ENCODE measurements at places on chromosomes 3 and 15. TPM values are rescaled to one million over a fixed set of nuclear protein-coding genes. Genes with fewer than 3 reads are reported as not detected.

Gene CKMT1A
- total RNA-seq: 5.9 TPM

Gene COL6A5
- total RNA-seq: not detected

GRCh38 chr3:139491027-139491700 lies 14.8 kb upstream of the RBP2 start:
- no peaks in the 10 kb centered on the region for H3K27me3 ChIP-seq
- no peak for DNase-seq
- no peaks in the 10 kb centered on the region for H3K36me3 ChIP-seq

DNA sequence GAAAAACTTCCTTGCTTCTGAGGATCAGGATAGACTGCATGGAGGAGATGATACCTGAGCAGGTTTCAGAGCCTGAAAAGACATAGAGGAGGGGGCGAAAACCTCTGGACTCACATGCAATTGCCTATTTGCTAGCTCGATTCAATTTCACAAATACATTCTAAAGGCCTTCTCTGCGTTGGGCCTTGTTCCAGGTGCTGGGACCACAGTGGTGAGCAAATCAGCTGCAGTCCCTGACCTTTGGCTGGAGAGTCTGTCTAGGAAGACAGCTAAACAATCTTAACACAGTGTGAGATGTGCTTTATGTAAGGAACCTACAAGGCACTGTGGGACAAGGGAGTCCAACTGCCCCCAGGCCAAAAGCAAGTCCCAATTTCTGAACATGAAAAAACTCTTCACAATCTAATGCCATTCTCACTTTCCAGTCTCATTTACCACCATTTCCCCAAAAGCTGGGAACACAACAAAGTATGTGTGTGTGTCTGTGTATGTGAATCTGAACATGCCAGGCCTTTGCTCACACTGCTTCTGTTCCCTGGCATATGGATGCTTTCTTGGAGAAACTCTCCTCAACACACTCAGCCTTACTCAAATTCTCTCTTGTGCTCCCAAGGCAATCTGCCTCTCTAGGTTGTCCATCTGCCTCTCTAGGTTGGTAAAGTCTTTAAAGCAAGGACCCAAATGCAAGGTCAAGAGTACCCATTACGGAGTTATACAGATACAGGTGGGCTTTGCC lies 2.1 kb upstream of the PCCB start:
- H3K4me3 ChIP-seq: no peak overlapping the region
- DNase-seq: no peak
- H3K27me3 ChIP-seq: no peaks in the 10 kb centered on the region
- no peaks in the 10 kb centered on the region for H3K36me3 ChIP-seq

Gene LMLN
- total RNA-seq: 7.7 TPM

Gene PPARG
- 0.32 TPM for total RNA-seq

DNA sequence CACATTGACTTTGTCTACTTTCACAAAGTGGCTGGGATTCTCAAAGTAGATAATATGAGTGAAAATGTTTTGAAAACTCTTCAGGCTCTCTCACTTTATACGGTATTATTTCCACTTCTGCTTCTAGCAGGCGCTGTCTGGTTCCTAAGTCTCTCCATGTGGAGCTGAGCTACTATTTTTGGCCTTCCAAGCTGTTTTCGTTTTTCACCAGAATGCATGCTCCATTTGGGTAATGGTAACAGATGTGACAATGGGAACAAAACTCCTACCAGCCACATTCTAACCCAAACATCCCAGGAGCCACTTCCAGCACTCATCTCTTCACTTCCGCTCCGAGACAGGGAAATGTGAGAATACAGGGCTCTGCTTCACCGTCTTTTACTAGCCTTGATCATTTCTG lies 586.7 kb downstream of the NTRK3 start:
- H3K4me1 ChIP-seq: no peaks in the 10 kb centered on the region
- H3K27ac ChIP-seq: no peak overlapping the region
- no peak for DNase-seq

DNA sequence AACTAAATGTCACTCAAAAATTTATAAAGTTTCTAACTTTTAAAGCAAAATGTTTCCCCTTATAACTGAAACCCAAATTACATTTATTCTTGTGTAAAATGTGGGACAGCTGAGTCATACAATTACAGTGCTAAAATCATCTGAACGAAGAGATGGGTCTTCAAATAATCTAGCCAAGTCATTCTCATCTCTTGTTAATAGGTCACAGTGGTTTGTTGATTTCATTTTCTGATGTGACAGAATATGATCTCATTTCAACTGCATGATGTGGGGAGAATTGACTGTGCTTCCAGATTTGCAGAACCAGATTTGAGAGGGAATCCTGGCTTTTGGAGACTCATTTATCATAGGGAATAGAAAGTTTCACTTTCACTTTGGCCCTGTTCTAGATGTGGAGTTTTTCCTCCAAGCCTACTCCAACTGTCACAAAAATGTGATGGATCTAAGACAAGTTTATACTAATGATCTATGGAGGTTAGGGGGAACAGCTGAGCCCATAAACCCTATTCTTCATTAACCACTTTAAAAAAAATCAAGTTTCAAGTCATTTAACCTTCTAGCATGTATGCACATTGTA lies 685.0 kb downstream of the PDCD6IP start:
- H3K27ac ChIP-seq: no peak overlapping the region
- no peak for DNase-seq
- no peak overlapping the region for H3K4me3 ChIP-seq
- no peaks in the 10 kb centered on the region for H3K4me1 ChIP-seq
- no peaks in the 10 kb centered on the region for H3K27me3 ChIP-seq

Gene FAM81A
- 1.8 TPM for total RNA-seq

DNA sequence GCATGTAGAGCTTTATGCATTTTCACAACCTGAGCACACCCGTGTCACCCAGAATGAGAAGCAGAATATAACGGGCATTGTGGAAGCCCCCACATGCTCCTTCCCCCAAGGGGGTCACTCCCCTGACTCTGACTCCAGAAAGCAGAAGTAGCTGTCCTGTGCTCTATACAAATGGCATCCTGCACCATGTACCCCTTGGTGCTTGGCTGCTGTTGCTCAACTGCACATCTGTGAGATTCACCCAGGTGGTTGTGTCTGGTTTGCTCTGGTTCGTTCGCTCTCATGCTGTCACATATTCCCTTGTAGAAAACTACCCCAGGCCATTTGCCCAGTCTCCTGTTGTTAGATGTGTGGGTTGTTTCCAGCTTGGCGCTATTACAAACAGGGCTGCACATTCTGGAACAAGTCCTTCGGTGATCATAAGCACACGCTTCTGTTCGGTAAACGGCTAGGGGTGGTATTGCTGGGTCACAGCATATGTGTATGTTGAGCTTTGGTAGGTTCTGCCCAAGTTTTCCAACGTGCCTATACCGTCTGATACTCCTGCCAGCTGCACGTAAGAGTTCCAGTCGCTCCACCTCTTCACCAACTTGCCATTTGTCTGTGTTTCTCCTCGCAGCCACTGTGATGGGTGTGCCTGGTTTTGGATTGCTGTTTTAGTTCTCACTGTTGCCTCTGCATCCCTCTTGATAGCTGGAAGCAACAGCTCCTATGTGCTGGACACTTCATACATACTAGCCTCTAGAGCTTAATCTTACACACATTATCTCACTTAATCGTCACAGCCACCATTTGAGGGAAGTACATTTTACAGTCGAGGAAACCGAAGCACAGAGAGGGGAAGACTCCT lies 65.4 kb upstream of the SLC6A6 start:
- no peak overlapping the region for H3K27ac ChIP-seq
- DNase-seq: no peak
- H3K36me3 ChIP-seq: no peaks in the 10 kb centered on the region
- no peaks in the 10 kb centered on the region for H3K4me1 ChIP-seq
- H3K4me3 ChIP-seq: no peak overlapping the region
- no peaks in the 10 kb centered on the region for H3K27me3 ChIP-seq

- H3K27me3 ChIP-seq: no peaks in the 10 kb centered on the region
- no peaks in the 10 kb centered on the region for H3K4me1 ChIP-seq
- no peak overlapping the region for H3K4me3 ChIP-seq
Measured at GRCh38 chr15:50828610-50829206, 63.2 kb upstream of the SPPL2A start.

- H3K36me3 ChIP-seq: no peaks in the 10 kb centered on the region
- H3K27ac ChIP-seq: no peak overlapping the region
- H3K4me3 ChIP-seq: no peak overlapping the region
- peaks cover 5% of the 10 kb centered on the region for H3K4me1 ChIP-seq
- no peak for DNase-seq
- no peaks in the 10 kb centered on the region for H3K27me3 ChIP-seq
Measured at GRCh38 chr3:126913524-126913923, 69.4 kb upstream of the PLXNA1 start.

Gene LDHAL6B
- total RNA-seq: not detected

GRCh38 chr15:52819253-52819652 lies 29.1 kb upstream of the ONECUT1 start:
- no peaks in the 10 kb centered on the region for H3K4me1 ChIP-seq
- no peaks in the 10 kb centered on the region for H3K27me3 ChIP-seq
- DNase-seq: no peak

DNA sequence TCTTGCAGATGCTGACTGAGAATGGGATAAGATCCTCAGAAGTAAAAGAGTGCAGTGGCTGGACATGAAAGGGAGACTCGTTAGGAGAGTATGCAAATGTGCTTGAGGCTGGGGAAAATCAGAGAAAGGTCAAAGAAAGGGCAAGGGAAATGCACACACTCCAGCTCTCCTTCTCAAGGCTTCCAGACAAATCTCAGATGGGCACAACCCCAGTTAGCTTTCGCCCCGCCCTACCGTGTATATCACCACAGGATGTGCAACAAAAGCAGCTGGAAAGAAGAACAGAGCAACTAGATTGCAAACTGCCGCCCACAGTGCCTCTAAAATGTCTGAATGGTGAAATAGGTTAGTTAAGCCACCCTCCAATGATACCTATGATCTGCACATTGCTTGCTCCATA lies 63.9 kb downstream of the CERS3 start:
- no peaks in the 10 kb centered on the region for H3K36me3 ChIP-seq
- H3K4me1 ChIP-seq: no peaks in the 10 kb centered on the region

Gene MAP2K1
- total RNA-seq: 70.7 TPM

DNA sequence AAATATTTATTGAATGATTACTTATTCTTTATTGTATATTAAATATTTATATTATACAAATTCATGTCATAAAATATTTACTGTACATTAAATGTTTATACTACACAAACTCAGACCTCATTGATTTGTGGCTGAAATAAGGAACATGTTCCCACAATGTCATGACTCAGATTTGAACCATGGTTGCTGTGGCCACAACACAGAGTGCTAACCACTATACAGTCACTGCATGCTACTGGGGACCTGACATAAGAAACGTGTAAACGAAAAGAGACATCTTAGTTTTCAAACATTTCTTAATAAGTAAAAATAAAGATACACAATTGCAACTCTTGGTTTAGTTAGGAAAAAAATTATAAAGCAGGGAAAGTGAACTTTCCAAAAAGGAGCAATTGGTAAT lies 99.1 kb upstream of the AGTR1 start:
- H3K27ac ChIP-seq: no peak overlapping the region
- H3K36me3 ChIP-seq: no peaks in the 10 kb centered on the region
- no peaks in the 10 kb centered on the region for H3K4me1 ChIP-seq

DNA sequence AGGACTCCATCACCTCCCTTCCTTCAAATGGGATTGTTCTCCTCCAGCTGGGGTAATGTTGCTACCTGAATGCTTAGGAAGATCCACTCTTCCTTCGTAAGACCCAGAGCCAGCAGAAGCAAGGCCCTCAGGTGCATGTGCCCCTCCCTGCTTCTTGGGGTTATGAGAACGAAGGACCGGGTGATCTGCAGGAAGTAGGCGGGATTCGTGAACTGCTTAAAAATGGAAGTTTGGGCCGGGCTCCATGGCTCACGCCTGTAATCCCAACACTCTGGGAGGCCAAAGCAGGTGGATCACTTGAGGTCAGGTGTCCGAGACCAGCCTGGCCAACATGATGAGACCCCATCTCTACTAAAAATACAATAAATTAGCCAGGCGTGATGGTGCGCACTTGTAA lies 8.0 kb downstream of the TLR9 start:
- no peak overlapping the region for H3K27ac ChIP-seq
- H3K27me3 ChIP-seq: no peaks in the 10 kb centered on the region
- H3K36me3 ChIP-seq: peaks cover 29% of the 10 kb centered on the region
- peaks cover 5% of the 10 kb centered on the region for H3K4me1 ChIP-seq
- DNase-seq: no peak

GRCh38 chr3:47613722-47614121 lies 35.1 kb upstream of the CSPG5 start:
- H3K27ac ChIP-seq: peak overlapping the region; percentile 74
- no peak overlapping the region for H3K4me3 ChIP-seq
- H3K27me3 ChIP-seq: no peaks in the 10 kb centered on the region
- peaks cover 26% of the 10 kb centered on the region for H3K36me3 ChIP-seq
- peaks cover 14% of the 10 kb centered on the region for H3K4me1 ChIP-seq

Gene SPTSSB
- total RNA-seq: 0.32 TPM

- H3K27me3 ChIP-seq: no peaks in the 10 kb centered on the region
- H3K4me3 ChIP-seq: no peak overlapping the region
- no peaks in the 10 kb centered on the region for H3K36me3 ChIP-seq
- no peaks in the 10 kb centered on the region for H3K4me1 ChIP-seq
- no peak for DNase-seq
- H3K27ac ChIP-seq: no peak overlapping the region
Measured at GRCh38 chr3:34323517-34323916, 525.1 kb downstream of the PDCD6IP start.

DNA sequence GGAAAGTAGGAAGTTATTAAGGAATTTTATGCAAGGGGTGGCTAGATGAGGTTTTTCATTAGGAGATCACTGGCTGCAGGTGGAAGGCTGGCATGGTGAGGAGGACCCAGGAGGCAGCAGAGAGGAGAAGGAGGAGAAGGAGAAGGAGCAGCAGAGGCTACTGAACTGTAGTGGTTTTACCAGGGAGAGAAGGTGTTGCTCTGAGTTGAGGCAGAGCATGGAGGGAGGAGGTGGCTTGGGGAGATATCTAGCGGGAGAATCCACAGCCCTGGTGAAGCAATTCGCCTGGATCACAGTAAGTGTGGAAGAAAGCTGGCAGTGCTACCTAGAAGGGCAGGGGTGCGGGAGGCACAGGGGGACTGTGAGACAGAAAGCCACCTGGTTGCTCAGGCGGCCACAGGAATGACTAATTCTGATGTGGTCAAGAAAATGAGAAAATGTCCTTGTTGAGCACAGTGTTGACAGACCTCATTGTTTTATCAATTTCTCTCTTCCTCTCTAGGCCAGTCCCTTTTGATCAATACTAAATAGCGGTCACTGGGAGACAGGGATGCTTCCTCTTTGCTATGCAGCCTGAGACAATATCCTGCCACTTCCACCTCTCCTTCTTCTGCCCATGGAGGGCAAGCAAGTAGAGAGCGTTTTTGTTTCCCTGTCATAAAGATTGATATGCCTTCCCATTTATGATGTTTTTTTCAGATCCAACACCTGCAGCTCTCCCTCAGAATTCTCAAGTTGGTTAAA lies 94.6 kb downstream of the EEFSEC start:
- no peaks in the 10 kb centered on the region for H3K27me3 ChIP-seq
- no peaks in the 10 kb centered on the region for H3K4me1 ChIP-seq
- H3K27ac ChIP-seq: no peak overlapping the region

DNA sequence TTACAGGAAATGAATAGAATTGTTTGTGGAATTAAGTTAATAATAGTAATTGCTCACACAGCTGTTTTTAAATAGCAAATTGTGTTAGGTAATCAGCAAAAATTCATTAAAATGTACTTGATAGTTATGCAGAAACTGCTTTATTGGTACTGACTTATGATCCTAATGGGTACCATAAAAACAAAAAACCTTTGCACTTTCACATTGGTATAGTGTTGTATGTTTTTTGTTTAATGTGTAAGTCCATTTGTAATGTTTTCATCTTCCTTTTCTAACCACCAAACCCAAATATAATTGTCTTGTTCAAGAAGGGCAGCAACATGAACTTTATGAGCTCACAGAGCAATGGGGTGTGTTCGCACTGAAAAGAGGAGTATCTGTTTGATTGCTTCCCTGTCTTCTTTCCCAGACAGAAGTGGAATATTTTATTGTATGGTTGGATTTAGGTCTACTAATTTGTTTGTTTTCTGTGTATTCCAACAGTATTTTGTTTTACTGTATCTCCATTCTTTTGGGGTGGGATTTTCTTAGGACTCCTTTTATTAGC lies 135.8 kb downstream of the TCF12 start:
- no peak for DNase-seq
- H3K36me3 ChIP-seq: no peaks in the 10 kb centered on the region
- no peak overlapping the region for H3K4me3 ChIP-seq
- no peaks in the 10 kb centered on the region for H3K27me3 ChIP-seq

Measured in cardiac muscle cell (in vitro differentiated cells and primary cell).